ENCODE measurements at places on chromosomes 13 and 19. TPM values are rescaled to one million over a fixed set of nuclear protein-coding genes. Genes with fewer than 3 reads are reported as not detected.

DNA sequence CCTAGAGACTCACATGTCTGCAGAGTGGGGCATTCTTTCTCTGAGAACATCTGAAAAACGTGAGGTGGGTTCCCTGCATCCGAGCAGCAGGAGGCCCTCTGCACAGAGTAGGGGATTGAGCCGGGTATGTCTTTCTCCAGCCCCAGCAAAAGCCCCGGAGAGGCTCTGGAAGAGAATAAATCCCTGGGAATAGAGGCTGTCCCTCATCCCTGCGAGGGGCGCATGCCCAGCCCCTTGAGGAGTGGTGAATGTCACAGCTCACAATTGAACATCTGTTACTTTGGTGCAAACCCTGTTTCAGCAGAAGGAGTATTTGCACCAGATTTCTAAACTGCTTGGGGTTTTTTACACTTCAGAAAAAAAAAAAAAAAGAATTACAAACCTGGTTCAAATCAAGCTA, 164.6 kb downstream of the FGF14 start:
- no peak overlapping the region for H3K4me3 ChIP-seq
- no peaks in the 10 kb centered on the region for H3K4me1 ChIP-seq
- H3K27ac ChIP-seq: no peak overlapping the region
- DNase-seq: no peak

- no peaks in the 10 kb centered on the region for H3K4me1 ChIP-seq
- H3K27me3 ChIP-seq: no peaks in the 10 kb centered on the region
- H3K27ac ChIP-seq: no peak overlapping the region
- H3K4me3 ChIP-seq: no peak overlapping the region
Observed at GRCh38 chr13:66530686-66531085, 699.5 kb downstream of the PCDH9 start.

GRCh38 chr13:109844396-109844795, 58.0 kb upstream of the IRS2 start:
- no peak overlapping the region for H3K4me3 ChIP-seq
- DNase-seq: no peak
- peaks cover 8% of the 10 kb centered on the region for H3K4me1 ChIP-seq
- no peaks in the 10 kb centered on the region for H3K36me3 ChIP-seq
- H3K27ac ChIP-seq: no peak overlapping the region

GRCh38 chr19:14325863-14326262, 55.4 kb upstream of the ADGRE5 start:
- H3K4me3 ChIP-seq: no peak overlapping the region
- no peak for DNase-seq
- H3K4me1 ChIP-seq: no peaks in the 10 kb centered on the region
- no peaks in the 10 kb centered on the region for H3K36me3 ChIP-seq

DNA sequence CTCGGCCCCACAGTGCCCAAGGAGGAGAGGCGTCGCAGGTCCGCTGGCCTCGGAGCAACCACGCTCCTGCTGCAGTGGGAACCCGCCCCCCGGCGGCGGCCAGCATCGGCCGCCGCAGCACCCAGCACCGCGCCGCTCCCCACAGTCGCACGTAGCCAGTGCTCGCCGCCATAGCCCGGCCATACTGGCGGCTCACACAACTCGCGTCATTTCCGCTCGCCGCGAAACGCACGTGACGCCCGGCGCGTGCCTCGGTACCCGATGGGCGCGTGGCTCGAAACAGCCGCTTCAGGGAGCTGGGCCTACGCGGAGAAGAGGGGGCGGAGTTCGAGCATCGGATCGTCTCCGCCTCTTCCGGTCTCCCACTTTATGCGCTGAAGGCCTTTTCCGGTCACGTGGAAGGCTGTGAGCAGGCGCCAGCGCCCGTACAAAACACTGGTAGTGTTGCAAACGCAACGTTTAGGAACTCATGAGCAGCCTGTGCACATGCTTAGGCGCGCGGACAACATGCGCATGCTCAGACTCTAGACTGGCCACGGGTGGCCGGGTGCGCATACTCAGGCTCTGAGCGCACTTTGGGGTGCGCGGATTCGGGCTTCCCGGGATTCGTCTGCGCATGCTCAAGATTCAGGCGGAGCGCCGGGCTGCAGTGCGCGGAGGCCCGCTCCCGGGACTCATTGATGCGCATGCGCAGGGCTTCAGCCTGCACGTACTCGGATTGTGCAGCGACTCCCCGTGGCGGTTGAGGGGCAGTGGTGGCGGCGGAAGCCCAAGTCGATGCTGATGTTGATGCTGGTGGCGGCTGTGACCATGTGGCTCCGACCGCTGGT, at the start of the genes CATSPERD and LONP1:
Gene CATSPERD (plus strand): TSS at position 677 of the 830 bp plus-strand sequence. CDS start 101 bp downstream, at position 778.
Gene LONP1 (minus strand): TSS at position 186 of the 830 bp plus-strand sequence. CDS start 14 bp downstream, at position 172.
- H3K27me3 ChIP-seq: no peaks in the 10 kb centered on the region
- peaks cover 29% of the 10 kb centered on the region for H3K36me3 ChIP-seq
- DNase-seq: peak; percentile 99
- peaks cover 30% of the 10 kb centered on the region for H3K4me1 ChIP-seq
- peak within 1 kb of the TSS; percentile 95 for H3K4me3 ChIP-seq

DNA sequence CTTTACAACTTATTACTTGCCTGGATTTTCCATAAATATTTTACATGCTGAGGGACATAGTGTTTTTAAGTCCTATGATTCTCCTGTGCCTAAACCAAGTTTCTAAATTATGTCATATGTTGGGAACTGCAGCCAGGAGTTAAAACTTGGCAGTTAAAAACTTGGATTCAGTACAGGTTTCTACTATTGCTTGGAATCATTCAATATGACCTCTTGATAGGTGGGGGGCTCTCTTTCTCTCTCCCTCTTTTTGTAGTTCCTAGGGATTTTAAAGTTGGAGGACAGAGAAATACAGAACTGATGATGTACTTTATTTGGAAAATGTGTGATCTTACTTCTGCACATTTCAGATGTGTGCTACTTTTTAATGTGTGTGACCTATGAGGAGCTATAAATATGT, 4.7 kb downstream of the CSNK1A1L start:
- no peak overlapping the region for H3K27ac ChIP-seq
- H3K4me3 ChIP-seq: no peak overlapping the region
- H3K27me3 ChIP-seq: no peaks in the 10 kb centered on the region
- H3K4me1 ChIP-seq: peaks cover 8% of the 10 kb centered on the region
- H3K36me3 ChIP-seq: no peaks in the 10 kb centered on the region
- no peak for DNase-seq

- peaks cover 59% of the 10 kb centered on the region for H3K4me1 ChIP-seq
- peak; percentile 44 for DNase-seq
- H3K4me3 ChIP-seq: peak within 1 kb of the TSS; percentile 90
- peaks cover 2% of the 10 kb centered on the region for H3K27me3 ChIP-seq
Observed at GRCh38 chr19:8577247-8577646, at the start of gene MYO1F. MYO1F (minus strand) TSS chr19:8577442; CDS start chr19:8577309, 133 bp downstream.

DNA sequence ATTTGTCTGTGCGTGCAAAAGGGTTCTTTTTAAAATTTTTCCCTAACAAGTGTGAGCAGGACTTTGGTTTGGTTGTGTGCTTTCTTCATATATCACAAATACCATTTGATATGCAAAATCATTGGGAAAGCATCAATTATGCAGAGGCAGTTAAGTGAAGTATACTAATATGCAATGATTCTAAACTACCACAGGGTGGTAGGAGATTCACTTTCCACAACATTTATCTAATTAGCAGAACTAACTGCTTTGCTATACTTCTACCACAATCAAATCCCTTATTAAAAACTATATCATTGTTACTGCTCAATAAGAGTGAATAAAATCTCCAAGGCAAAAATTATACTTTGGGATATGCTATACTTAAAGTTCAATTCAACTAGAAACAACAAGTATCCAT, 2738.9 kb upstream of the PCDH20 start:
- H3K4me1 ChIP-seq: no peaks in the 10 kb centered on the region
- H3K27ac ChIP-seq: no peak overlapping the region
- H3K36me3 ChIP-seq: no peaks in the 10 kb centered on the region
- H3K27me3 ChIP-seq: no peaks in the 10 kb centered on the region
- DNase-seq: no peak

GRCh38 chr19:29751932-29752331, 36.9 kb upstream of the C19orf12 start:
- no peak overlapping the region for H3K4me3 ChIP-seq
- no peak overlapping the region for H3K27ac ChIP-seq
- DNase-seq: no peak
- peaks cover 2% of the 10 kb centered on the region for H3K27me3 ChIP-seq

The SPTBN4 gene
- total RNA-seq: 0.53 TPM

The EIF3K gene
- 273 TPM for total RNA-seq

The CYP4F2 gene
- not detected for total RNA-seq

The CGB2 gene
- total RNA-seq: not detected

The NMRK2 gene
- total RNA-seq: not detected

The HNRNPM gene
- total RNA-seq: 238 TPM
